ENCODE measurements at places on chromosomes 3 and 15. TPM values are rescaled to one million over a fixed set of nuclear protein-coding genes. Genes with fewer than 3 reads are reported as not detected.

The BTLA gene
- 0.34 TPM for total RNA-seq

The AHSG gene
- not detected for total RNA-seq

The SLC4A7 gene
- total RNA-seq, result 10.7 TPM

The CNTN3 gene
- 0.15 TPM for total RNA-seq

GRCh38 chr15:97661796-97662195 lies 298.7 kb upstream of the ARRDC4 start:
- DNase-seq, result no peak

DNA sequence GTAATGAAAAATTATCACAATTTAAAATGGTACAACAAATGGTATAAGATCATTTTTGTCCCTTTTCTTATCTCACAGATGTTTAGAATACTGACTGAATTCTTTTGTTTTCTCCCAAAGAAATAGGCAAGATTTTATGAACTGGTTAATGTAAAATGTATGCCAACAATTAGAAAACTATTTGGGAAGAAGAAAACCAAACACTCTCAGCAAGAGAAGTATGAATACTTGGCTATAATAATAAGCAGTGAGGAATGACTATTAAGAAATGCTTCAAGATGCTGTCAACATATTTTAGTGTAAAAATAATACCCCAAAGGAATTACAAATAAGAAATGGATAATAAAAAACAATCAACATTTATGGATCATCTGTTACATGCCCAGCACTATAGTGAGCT lies 18.5 kb downstream of the SHQ1 start:
- DNase-seq, result no peak

DNA sequence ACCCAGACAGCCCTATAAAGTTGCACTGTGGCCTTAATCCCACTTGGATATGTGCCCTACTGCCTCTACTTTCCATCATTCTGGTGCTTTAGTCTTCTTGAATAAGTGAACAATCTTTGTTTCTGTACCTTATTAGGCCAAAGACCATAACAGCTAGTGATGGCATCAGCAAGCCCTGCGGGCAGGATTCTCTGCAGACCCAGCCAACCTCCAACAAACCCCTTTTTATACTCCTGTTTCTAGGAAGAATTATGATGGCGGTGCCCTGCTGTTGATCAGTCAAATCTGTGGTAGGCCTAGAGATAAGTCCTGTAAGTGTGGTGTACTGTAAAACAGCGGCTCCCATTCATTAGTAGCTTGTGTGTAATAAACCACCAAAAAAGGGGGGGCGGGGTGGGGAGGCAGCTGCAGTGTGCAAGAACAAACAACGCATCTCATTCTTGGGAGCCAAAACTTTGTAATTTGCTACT lies 40.5 kb downstream of the SOX2 start:
- DNase-seq, result peak; percentile 14

DNA sequence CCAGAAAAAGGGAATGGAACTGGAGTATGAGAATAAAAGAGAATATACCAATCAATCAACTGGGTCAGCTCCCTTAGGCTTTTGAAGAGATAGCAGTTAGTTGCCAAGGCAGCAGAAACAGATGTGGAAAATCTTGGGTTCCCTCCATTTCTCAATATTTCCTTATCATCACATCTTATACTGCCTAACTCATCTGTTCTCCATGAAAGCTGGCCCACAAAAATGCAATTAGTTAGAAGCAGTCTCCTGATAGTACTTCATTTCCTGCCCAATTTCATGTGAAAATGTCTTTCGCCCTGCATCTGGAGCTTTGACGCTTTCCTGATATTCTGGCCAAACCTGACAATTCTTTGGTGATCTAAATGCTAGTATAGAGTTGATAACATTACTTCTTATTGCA lies 30.1 kb upstream of the SPTSSB start:
- no peak for DNase-seq

- DNase-seq, result no peak
These were observed 46.4 kb downstream of the RPLP1 start for GRCh38 chr15:69498987-69499386.

DNA sequence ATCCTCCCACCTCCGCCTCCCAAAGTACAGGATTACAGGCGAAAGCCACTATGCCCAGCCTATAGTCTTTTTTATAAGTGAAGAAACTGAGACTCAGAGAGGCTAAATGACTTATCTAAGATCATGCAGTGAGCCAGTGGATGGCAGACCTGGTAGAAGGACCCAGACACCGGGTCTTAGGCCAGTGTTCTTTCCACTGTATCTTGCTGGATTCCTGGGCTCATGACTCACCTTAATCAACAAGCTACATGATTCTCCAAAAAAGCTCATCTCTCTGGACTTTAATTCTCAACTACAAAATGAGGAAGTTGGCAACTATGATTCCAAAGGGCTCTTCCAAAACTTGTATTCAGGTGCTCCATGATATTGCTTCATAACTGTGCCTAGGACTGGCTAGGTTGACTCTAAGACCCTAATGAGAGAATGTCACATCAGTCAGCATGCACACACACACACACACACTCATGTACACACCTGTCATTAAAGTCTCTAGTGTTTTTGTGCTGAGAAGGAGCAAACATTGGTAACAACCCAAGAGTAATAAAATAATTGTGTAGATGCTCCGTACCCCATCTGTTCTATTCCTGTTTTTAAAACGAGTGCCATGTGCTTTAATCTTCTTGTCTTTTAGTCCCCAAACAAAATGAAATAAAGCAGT lies 89.7 kb upstream of the SLC4A7 start:
- no peak for DNase-seq

All from lower leg skin (tissue), 4 donors.